ENCODE measurements at places on chromosomes 4 and X.

DNA sequence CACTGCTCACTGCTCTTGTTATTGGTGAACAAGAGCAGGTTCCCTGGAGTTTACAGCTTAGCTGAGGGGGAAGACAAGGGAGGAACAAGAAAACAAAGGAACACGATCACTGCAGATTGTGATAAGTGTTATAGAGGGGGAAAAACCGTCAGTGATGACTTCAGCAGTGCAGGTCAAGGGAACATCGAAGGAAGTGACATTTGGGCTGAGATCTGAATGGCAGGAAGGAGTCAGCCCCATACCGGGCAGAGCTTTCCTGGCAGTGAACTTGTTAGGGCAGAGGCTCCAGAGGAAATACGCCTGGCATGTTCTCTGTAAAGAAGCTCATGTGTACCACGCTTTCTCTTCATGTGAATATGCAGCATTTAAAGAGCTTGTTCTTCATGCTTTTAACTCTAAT lies 78.1 kb downstream of the LDB2 start:
- no peak for DNase-seq

GRCh38 chr4:17957688-17958087 lies 63.9 kb downstream of the LCORL start:
- DNase-seq = no peak

GRCh38 chr4:94452476-94453371 lies 982 bp downstream of the PDLIM5 start:
- DNase-seq = peak; percentile 63

GRCh38 chr4:128649575-128650205 lies 159.8 kb upstream of the JADE1 start:
- no peak for DNase-seq

- DNase-seq = peak; percentile 52
These were observed 119.0 kb downstream of the NKX6-1 start for GRCh38 chr4:84379917-84380641.

DNA sequence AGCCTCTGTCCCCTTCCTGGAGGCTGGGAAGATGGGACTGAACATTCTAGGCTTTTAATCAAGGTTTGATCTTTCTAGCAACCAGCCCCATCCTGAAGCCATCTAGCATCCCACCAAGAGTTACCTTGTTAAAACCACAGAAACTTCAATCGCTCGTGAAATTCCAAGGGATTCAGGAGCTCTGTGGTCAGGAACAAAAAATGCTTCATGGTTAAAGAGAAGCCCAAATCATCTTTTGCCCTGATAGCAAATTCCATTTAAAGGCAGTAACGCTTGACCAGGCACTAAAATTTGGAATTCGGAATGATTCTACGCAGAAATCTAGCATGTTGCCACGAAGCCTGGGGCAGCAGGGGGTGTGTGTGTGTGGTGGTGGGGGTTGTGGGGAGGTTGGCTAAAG lies 47.8 kb downstream of the CASP6 start:
- DNase-seq = no peak

GRCh38 chrX:283115-283845 lies 2.1 kb downstream of the PLCXD1 start:
- no peak for DNase-seq

- DNase-seq = no peak
These were observed 1639.0 kb upstream of the IGFBP7 start for GRCh38 chr4:58749206-58749605.

- DNase-seq = no peak
These were observed 82.0 kb downstream of the TMEM156 start for GRCh38 chr4:38950159-38950558.

- DNase-seq = no peak
These were observed 42.4 kb downstream of the ABCB7 start for GRCh38 chrX:75113664-75114063.

DNA sequence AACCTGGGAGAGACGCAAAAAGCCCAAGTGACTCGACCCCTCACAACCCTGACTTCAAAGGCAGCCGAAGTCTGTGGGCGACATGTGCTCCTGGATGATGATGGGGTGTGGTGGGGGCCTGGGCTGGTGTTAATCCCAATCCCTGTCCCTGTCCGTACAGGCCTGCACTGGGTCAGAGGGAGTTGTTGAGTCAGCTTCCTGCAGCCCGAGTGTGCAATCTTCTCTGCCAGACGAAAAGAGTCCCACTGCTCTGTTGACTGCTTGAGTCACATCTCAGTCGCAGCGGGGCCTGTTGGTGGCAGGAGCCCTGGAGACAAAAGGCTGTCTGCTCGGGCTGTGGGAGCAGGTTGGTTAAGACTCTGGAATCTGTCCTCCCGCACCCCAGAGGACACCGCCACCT lies 10.3 kb downstream of the FAM3A start:
- DNase-seq = no peak

DNA sequence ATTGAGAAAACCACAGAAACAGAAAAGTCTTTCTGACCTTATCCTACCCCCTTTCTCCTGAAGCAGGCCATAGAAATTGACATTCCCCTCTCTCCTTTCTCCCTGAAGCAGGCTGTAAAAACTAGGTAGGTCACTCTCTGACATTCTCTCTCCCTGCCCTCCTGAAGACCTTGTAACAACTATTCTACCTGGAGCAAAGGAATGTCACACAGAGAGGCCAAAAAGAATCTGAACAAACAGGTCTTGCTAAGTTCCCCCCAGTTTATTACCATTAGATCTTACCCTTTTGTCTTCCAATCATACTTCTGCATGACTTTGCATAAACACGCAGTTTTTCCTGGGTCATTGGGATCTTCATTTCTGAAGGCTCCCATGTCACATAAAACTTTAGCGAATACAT lies 198.3 kb upstream of the GYPA start:
- DNase-seq = no peak
